ENCODE measurements at places on chromosomes 12 and 14.

DNA sequence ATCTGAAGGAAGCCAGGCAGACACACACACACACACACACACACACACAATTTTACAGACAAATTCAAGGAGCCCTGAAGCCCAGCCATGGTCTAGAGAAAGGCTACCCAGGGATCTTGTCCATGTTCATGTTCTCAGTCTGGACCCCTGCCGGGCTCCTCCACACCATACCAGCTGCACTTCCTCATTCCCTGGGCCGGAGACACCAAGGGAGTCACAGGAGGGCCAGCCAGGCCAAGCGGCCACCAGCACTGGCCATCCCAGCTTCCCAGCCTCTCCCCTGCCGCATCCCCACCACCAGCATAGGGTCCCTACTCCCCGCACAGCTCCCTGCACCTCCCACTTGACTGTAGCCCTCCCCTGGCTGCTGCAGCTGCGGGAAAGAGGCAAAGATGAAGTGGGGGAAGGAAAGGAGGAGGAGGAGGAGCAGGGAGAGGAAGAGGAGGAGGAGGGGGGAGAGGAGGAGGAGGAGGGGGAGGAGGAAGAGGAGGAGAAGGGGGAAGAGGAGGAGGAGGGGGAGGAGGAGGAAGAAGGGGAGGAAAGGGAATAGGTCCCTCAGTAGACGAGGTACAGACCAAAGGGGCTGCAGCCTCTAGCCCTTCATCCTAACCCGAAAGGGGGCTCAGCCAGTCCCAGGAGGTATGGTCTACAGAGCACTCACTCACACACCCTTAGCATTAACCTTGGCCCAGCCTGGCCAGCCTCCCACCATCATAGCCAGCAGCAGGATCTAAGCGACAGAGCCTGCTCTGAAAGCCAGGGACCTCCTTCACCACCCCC lies 293.2 kb downstream of the DPF3 start:
- no peak for DNase-seq

- DNase-seq: no peak
Observed at GRCh38 chr12:50725011-50725942, 38.6 kb upstream of the ATF1 start.

GRCh38 chr12:12099102-12099501 lies 28.4 kb downstream of the BCL2L14 start:
- no peak for DNase-seq

DNA sequence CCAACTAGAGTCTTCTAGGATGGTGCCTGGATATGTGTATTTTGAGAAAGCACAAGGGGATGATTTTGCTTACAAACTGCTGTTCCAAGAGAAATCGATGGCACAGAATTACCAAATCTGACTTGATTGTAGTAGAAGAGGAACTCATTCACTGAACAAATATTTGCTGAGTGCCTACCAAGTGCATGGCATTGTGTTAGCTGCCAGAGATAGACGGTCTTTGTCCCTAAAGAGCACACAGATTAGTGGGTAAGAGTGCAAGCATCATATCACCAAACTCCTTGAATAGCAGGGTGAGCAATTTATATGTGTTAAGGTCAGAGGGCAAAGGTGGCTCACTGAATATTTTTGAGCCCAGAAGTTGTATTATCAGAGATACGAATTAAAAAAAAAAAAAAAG lies 3.5 kb upstream of the FOXN3 start:
- no peak for DNase-seq

- no peak for DNase-seq
Observed at GRCh38 chr14:101408077-101408831, 153.0 kb upstream of the DIO3 start.

DNA sequence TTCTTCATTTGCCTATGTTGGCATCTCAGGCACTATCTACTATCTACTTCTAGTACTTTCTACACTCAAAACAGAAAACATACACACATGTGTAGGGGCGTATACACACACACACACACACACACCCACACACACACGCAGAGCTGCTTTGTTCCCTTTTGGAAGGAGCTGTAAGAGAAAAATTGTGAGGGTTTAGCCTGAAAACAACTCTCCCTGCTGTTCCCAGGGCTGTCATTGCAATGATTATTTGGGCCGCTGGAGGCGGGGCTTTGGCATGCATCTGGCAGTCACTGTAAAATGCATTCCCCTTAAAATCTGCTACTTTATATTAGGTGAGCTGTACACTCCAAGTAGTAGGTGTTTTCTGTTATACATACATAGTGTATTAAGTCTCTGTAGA lies 29.1 kb upstream of the SLC38A2 start:
- DNase-seq: no peak

GRCh38 chr12:67534681-67535080 lies 113.9 kb upstream of the DYRK2 start:
- DNase-seq: no peak

GRCh38 chr12:89041078-89041477 lies 311.2 kb downstream of the DUSP6 start:
- no peak for DNase-seq

Measured in SK-N-MC (cell line).